NCI-H2171 treated with DMSO at 0.1 percent for 48 hours (cell line): ENCODE measurements at places on chromosomes 11 and 22.

- no peak for DNase-seq
These were observed 1.5 kb upstream of the MRGPRG start for GRCh38 chr11:3220101-3220500.

- peak; percentile 77 for DNase-seq
These were observed 105.1 kb downstream of the HIPK3 start for GRCh38 chr11:33362051-33362910.

GRCh38 chr22:42913874-42914510 is 56.9 kb upstream of the ARFGAP3 start:
- no peak for DNase-seq

DNA sequence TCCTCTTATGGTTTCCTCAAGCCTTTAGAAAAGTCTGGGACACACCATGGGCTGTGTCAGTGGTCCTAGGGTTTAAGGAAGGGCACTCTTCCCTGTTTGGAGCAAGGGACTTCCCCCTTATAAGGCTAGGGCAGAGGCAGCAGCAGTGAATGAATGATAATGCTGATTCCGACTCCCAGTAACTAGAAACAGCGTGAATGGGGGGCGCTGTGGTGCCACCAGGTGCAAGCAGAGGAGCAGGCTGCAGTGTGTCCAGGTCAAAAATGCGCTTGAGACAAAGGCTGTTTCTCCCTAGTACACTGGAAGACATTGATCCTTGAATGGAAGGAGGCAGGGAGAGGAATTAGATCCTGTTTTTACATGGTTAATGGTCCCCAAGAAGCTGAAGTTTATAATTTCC is 11.6 kb upstream of the RIC3 start:
- no peak for DNase-seq

- peak; percentile 43 for DNase-seq
These were observed 546 bp downstream of the DRAP1 start for GRCh38 chr11:65919573-65920371.

GRCh38 chr11:93481696-93482095 is 61.5 kb downstream of the SMCO4 start:
- no peak for DNase-seq

DNA sequence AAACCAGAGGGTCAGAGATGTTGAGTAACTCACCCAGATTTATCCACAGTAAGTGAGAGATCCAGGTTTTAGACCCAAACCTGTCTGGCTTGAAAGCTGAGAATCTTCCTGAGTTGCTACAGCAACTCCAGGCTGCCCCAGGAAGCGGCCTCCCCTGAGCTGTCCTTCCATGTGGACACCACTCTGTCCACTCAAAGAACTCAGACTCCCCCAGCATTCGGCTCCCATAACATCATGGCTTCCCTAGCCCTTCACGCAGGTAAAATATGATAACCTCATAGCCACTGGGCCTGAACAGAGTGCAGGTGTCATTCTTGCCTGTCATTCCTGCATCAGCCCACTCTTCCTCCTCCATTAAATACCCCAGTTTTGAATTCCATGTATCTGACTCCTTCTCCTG is 657.8 kb downstream of the TBC1D22A start:
- DNase-seq, result no peak

- DNase-seq, result no peak
These were observed 2.2 kb downstream of the SEPTIN3 start for GRCh38 chr22:41971431-41971830.

- no peak for DNase-seq
These were observed 14.3 kb upstream of the BCL9L start for GRCh38 chr11:118939953-118940598.

DNA sequence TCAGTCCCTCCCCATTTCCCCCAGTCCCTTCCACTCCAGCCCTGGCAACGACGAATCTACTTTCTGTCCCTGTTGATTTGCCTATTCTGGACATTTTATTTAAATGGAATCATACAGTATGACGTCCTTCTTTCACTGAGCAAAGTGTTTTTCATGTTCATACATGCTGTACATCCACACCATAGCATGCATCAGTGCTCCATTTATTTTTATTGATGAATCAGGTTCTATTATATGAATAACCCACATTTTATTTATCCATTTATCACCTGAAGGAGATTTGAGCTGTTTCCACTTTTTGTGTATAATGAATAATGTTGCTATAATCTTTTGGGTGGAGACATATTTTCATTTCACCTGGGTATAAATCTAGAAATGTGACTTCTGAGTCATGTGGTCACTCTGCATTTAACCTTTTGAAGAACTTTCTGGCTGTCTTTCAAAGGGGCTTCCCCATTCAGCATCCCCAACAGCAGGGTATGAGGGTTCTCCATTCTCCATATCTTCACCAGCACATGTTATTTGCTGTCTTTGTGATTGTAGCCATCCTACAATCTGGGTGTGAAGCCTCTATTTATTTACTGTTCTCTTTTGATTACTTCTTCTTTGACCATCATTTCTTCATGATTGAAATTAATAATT is 531.7 kb downstream of the ETS1 start:
- no peak for DNase-seq

DNA sequence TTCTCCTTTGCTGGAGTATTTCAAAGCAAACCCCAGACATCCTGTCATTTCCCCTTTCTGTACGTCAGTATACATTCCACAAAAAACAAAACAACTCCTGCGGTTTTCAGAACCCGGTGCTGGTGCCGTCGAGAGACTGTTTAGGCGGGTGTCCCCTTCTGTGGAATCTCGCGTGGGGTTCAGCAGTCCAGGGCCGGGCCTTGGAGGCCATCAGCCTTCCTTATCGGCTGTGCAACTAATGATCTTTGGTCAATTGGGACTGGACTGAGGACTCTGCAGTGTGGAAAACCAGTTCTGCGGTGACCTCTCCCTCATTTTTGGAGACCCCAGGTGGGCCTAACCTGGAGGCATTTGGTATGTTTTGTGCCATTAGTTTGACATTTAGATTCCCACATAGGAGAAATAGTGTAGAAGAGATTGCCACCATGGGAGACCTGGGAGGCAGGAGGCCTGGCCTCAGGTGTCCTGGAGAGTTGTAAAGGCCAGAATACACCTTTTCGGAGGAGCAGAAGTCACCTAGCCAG is 84.4 kb downstream of the TBC1D22A start:
- DNase-seq, result no peak

DNA sequence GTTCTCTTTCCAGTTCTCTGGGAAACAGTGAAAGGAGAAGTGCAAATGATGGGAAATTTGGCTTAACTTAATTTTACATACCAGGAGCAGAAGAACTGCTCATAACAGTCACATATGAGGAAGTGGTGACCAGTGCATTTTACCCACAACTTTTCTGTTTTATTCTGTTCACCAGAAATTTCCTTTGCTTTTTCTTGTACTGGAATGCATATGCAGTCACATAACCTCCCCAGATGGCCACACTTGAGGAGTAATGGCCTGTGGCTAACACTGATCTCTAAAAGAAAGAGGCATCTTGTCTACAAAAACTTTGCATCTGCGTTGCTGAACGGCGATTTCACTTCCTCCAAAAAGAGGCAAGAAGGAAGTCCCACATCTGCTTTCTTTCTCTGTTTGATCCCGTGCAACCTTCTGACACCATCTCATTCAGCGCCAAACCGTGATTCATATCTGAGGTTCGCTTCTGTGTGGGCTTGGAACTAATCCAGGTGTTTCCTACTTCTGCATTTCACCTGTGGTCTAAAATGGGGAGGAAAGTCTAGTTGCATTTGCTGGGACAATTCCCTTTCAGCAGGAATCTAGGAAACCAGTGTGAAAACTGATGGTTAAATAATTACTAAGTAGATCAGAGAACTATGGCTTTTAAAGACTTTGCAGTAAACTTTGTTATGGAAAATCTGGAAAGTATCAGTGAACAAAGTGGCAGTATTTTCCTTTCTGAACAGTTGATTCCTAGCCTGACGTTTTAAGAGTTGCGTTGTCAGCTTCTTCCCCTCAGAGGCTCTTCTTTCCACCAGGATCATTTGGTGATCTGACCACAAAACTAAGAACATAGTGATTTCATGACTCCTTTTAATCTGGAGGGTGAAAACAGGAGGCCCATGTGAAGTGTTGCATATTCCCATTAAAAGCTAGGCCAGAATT is 4.2 kb upstream of the MPEG1 start:
- DNase-seq, result no peak

DNA sequence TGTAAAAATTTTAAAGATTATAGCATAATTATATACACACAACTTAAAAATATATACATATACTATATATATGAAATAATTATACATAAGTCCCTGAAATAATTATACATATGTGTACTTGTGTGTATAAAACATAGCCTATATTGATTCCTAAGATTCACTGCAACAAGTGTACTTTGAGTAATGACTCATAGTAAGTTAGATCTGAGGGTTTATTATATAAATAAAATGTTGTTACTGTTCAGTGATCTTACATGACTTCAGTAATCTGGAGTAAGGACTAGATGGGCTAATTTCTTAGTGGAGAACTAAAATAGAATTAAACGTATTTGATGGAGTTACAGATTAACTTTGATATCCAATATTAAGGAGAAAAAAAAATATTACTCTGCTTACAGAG is 350.5 kb downstream of the CNTN5 start:
- no peak for DNase-seq

GRCh38 chr11:65420979-65421793 is 1.4 kb upstream of the NEAT1 start:
- peak; percentile 95 for DNase-seq

GRCh38 chr22:35465109-35465701 is 65.3 kb downstream of the MCM5 start:
- DNase-seq, result no peak

- DNase-seq, result no peak
These were observed 86.8 kb downstream of the KCNQ1OT1 start for GRCh38 chr11:2612884-2613571.

GRCh38 chr11:122633219-122633829 is 22.2 kb upstream of the UBASH3B start:
- peak; percentile 60 for DNase-seq

DNA sequence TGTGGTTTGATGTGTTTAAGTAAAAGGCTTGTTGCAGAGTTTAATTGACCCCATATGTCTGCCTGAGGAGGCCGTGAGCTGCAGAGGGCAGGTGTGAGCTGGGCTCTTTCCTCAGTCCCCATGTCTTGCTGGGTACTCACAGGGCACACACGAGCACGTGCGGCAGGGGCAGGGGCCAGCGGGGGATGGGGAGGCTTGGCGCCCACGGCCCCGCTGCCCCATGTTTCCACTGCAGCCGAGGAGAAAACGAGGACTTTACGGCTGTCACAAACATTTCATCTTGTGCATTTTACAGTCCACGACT is 24.7 kb upstream of the CCDC188 start:
- peak; percentile 8 for DNase-seq

GRCh38 chr22:27372364-27372763 is 429.2 kb downstream of the MN1 start:
- DNase-seq, result no peak

- no peak for DNase-seq
These were observed 584.8 kb downstream of the DLG2 start for GRCh38 chr11:85042361-85042760.

GRCh38 chr11:8168485-8169257 is at the start of gene RIC3:
Gene RIC3 (minus strand): TSS chr11:8169025. CDS start chr11:8168989, 36 bp downstream.
- DNase-seq, result peak; percentile 73

DNA sequence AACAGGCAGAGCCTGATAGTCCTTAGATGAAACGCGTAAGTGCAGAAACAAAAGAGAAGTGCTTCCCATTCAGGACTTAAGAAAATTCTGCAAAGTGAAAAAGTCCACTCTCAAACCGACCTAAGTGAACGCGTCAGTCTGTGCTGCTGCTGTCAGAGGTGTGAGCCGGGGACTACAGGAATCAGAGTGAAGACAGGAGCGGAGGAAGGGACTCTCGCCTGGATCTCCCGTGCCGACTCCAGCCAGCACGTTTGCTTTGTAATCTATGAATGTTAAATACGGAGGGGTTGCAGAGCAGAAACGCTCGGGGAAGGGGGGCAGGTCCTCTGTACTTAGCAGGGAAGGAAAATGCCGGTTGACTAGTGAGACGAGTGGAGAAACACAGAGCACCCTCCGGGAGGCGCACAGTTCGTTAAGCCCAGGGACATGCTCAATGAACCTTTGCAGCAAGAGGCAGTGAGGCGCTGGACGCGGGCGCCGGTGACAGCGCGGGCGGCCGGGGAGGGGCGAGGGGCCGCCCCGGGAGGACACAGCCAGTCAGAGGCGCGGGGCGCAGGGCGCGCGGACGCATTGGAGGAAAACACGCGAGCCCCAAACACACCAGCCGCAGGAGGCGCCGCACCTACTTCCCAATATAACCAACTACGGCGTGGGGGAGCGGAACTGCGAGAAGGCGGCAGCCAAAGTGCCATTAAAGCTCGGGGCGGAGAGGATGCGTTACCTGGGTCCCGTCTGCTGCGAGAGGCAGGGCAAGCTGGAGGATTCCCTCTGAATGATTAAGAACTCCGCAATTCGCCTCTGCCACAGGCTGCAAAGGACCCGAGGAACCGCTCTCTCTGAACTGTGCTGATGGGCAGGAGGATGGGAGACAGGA is at the start of gene CNTN5:
TSS of gene CNTN5 (plus strand) at position 598 of the 874 bp plus-strand sequence.
- peak; percentile 95 for DNase-seq

DNA sequence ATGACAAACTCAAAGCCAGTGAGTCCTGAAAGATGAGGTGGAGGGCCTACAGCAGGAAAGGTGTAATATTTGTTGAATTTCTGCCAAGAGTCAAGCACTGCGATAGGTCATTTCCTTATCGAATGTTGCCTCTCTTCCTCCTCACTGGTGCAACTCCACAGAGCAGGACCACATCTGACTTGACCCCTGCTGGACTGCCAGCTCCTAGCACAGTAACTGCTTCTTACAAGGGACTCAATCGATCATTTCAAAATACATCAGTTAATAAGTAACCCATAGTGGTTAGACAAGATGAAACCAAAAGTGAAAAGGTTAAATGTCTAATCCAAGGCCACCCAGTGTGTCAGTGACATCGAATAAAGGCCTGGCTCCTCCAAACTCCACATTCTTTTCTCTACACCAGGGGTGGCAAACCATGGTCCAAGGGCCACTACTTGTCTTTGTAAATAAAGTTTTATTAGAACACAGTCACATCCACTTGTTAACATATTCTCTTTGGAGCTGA is 98.5 kb upstream of the CSNK2A3 start:
- DNase-seq, result no peak

- peak; percentile 83 for DNase-seq
These were observed 248.1 kb downstream of the CNTN5 start for GRCh38 chr11:99268886-99269285.

GRCh38 chr11:116162886-116163230 is 609.9 kb downstream of the BUD13 start:
- no peak for DNase-seq

DNA sequence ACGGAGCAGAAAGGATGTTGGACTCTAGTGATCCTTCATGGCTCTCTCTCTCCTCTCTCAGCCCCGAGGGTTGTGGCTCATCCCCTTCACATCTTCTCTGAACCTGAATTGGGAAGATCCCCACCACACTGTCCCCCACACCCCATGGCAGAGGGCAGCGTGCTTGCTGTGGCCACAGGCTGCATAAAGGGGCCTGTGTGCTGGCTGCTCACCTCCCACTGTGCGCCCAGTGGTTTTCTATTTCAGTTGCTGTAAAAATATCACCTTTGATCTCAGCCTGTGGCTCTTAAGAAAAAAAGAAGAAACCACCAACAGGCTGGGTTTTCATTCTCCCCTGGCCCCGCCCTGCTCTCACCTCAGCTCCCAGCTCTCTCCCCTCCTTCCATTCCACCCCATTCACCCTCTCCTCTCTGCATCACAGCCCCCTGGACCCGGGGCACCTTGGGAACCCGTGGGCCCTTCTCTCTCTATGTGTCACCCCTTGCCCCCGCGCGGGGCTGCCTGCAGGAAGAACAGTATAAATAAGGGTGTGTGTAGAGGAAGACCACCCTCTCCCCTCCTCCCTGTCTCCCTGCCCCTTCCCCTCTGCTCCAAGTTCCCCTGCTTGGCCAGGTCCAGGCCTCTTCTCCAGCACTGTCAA is 25.8 kb upstream of the WNT11 start:
- DNase-seq, result no peak
